ENCODE measurements at places on chromosomes 16 and 17.

GRCh38 chr17:14014657-14015056, 54.6 kb upstream of the COX10 start:
- DNase-seq = no peak

DNA sequence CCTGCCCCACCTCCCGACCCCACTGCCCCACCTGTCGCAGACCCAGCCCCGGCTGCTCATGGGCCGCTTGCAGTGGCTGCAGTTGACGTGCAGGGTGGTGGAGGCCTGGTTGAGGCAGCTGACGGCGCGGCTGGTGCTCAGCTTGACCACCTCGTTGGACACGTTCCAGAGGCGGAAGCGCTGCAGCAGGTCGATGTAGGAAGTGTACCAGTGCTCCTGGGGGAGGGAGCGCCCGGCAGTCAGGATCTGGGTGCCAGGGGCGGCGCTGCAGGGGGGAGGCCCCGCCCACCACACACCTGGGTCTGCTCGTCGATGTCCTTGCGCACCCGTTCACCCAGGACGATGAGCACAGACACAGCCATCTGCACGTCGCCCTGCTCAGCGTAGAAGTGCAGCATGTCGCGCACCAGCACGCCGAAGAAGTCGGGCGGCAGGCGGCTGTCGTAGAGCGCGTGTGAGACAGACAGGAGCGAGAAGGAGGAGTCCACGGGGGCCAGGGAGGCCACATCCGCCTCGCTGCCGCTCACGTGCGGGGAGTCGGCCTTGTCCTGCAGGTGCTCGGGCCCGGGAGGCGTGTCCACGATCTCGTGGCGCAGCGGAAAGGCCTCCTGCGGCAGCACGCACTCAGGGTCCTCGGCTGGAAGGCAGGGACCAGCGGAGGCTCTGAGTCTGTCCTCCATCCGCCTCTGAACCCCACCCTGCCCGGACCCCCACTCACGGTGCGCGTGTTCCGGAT, 995 bp upstream of the JMJD8 start:
- no peak for DNase-seq

- DNase-seq = no peak
Observed at GRCh38 chr17:72594248-72594647, 473.4 kb downstream of the SOX9 start.

DNA sequence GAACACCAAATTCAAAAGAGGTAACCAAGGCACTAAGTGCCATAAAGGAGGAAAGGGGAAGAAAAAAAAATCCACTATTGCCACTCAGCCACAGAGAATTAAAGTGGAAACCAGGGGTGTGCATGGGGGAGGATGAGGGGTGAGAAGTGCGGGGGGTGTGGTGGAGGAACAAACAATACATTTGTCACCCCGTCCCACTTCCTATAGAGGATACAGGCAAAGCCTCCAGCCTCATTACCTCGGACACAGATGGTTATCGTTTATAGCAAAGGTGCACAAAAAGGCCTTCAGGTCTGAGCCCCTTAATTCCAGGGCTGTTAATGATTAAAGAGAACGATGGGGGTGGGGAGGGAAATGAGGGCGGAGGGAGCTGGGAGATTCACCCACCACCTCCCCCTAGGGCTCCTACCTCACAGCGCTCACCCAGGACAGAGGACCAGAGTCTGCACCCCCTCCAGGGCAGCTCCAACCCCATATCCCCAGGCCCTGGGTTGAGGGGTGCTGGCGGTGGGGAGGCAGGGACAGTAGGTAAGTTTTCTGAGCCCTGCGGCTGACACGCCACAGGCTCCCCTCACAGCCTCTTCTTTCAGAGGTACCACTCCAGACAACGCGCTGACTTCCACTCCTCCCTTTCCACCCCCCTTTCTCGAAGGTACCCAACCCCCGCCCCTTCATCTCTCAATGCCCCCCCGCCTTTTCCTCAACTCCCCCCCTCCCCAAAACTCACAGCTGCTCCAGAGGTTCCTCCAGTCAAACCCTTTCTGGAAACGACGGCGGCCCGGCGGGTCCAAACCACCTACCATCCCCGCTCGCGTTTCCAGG, 470 bp downstream of the DCUN1D3 start:
- no peak for DNase-seq

All from nucleus accumbens (tissue), 56 donors.